Cortex of kidney (tissue), 1 donor: ENCODE measurements at places on chromosomes 3 and 15.
A peak's percentile ranks its signal among the peaks of the same experiment; 100 is the strongest.

GRCh38 chr3:30646181-30646876 is 39.9 kb downstream of the TGFBR2 start:
- DNase-seq = no peak

DNA sequence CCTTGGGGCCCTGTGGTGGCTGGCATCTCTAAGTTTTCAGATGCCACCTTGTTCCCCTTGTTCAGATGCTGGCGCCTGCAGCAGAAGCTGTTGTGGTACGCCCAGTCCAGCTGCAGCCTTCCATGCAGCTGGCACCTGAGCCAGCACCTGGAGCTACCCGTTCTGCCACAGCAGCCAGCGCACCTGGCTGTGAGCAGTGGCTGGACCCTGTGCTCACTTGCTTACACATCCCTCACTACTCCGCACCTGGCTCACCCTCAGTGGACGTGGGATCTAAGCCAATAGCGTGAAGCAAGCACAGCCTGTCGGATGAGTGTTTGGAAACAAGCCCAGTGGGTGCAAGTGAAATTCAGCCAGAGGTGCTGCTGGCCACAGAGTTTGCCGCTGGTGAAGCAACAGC is 607.5 kb upstream of the BCHE start:
- no peak for DNase-seq

DNA sequence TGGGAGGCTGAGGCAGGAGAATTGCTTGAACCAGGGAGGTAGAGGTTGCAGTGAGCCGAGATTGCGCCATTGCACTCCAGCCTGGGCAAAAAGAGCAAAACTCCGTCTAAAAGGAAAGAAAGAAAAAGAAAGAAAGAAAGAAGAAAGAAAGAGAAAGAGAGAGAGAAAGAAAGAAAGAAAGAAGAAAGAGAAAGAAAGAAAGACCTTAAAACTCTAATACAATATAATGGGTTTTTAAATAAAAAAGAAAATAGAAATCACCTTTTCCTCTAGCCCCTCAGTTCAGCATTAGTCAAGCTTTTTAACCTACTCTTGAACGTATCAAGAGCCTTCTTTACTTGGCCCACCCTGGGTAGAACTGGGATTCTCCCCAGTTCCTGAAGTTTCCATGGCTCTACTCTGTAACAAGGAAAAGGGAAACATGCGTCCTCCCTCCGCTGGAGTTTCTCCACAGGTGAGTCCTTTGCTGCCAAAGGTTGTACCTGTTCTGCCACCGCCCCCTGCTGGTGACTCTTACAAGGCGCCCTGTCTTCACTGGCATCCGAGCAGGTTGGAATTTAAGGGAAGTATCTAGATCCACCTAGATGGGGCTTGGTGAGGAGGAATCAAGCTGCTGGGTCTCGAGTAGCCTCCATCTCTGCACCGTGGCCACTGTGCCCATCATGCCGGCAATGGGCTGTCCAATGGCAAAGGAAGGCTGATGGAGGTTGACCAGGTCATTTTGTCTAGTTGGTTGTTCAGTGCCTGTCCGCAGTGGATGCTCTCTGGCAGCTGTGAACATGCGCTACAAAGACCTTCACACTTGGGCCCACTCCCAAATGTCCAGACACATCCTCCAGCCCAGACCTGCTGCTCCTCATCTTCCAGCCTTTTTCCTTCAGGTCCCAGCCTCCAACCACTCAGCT is 20.6 kb upstream of the EPHB3 start:
- no peak for DNase-seq

DNA sequence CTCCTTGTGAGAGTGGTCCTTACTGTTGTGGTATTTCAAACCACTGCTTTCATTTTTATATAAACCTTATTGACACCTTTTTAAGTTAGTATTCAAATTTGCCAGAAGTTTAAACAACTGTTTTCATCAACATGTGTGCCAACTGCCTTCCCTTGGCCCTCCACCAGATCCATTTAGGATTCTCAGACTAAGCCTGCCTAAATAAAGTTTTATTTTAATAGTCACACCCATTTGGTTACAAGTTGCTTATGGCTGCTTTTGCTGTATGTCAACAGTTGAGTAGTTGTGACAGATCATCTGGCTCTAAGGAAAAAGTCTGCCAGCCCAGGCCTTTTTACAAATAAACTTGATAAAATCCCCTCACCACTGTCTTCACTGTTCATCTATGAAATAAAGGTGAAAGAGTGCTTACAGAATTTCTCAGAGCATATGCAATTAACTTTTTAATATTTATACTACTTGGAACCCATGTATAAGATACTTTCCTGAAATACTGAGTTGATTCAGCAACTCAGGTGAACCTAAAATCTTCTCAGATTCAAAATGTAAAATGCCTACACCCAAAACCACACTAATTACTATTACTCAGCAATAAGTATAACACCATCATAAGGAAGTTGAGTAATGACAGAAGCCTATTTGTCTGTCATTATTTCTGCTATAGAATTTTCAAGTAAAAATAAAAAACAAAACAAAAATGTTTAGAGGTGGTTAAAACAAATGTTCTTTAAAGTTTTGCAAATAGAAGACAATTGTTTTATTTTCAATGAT is 35.1 kb downstream of the PEAK1 start:
- no peak for DNase-seq

GRCh38 chr15:83733206-83733605 is 79.3 kb downstream of the ADAMTSL3 start:
- DNase-seq = no peak

- peak; percentile 42 for DNase-seq
Measured at GRCh38 chr15:60478566-60479360, at the start of gene ICE2. Gene ICE2 (minus strand): TSS chr15:60479142. CDS start chr15:60477977, 1,165 bp downstream.

GRCh38 chr3:4528819-4529600 is 35.9 kb downstream of the ITPR1 start:
- DNase-seq = no peak
